ENCODE measurements at places on chromosomes 12 and 14. TPM values are rescaled to one million over a fixed set of nuclear protein-coding genes. Genes with fewer than 3 reads are reported as not detected.

The C1R gene
- 7.2 TPM for total RNA-seq

The GZMH gene
- not detected for total RNA-seq

The MUCL1 gene
- total RNA-seq = not detected

- no peak overlapping the region for H3K27ac ChIP-seq
- H3K36me3 ChIP-seq = no peaks in the 10 kb centered on the region
- H3K4me3 ChIP-seq = no peak overlapping the region
- H3K27me3 ChIP-seq = no peaks in the 10 kb centered on the region
Measured at GRCh38 chr14:25034803-25035681, 14.9 kb downstream of the STXBP6 start.

DNA sequence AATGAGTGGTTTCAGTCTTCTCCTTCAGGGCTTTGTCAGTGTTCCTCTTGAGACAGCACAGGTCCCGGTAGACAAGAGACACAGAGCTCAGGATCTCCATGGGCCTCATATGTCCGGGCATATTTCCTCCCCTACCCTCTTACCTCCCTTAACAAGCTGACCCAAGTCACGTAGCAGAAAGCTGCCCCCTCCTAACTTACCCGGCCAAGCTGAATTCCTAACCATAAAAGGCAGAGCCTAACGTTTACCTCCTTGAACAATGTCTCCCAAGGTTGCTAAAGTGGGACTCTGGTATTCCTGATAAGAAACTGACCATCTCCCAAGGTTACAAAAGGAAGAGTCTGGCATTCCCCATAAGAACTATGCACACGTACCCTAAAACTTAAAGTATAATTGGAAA lies 182.2 kb upstream of the USP15 start:
- H3K36me3 ChIP-seq = no peaks in the 10 kb centered on the region
- peaks cover 11% of the 10 kb centered on the region for H3K27me3 ChIP-seq
- no peak overlapping the region for H3K27ac ChIP-seq

GRCh38 chr12:75476071-75476470 lies 4.5 kb upstream of the GLIPR1 start:
- DNase-seq = no peak
- peaks cover 22% of the 10 kb centered on the region for H3K4me1 ChIP-seq
- H3K36me3 ChIP-seq = peaks cover 2% of the 10 kb centered on the region
- peak overlapping the region; percentile 92 for H3K27ac ChIP-seq

Measured in T-helper 17 cell (primary cell).